Renal pelvis (tissue), 12 donors: ENCODE measurements at places on chromosomes 1 and 21. TPM values are rescaled to one million over a fixed set of nuclear protein-coding genes. Genes with fewer than 3 reads are reported as not detected.

The NHLH1 gene
- polyA plus RNA-seq = 0.26 TPM

The LGR6 gene
- 1.0 TPM for polyA plus RNA-seq

DNA sequence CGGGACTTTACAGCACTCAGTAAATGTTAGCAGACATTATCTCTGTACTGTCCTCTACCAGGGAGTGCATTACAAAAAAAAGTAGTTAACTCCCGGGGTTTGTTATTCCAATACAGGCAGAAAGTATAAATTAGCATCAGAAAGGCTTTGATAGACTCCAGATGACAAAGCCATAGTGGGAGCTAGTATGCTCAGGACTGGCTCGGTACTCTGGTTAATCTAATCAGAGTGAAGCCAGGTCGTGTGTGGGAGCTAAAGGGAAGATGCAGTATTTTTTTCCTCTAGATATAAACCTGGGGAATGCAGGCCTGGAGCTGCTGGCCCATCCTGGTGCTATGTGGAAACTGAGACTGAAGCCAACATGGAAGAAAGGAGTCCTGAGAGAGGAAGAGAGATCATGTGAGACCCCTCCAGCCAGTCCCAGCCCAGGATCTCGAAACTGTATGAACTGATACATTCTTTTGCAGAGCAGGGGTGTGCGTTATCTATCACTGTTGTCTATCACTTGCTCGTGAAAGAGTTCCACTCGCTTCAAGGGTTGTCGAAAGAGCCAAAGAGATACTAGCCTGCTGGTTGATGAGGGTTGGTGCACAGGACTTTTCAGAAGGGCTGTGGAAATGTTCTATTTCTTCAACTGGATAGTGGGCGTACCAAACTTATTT is 125.8 kb downstream of the PLPP3 start:
- DNase-seq = no peak

DNA sequence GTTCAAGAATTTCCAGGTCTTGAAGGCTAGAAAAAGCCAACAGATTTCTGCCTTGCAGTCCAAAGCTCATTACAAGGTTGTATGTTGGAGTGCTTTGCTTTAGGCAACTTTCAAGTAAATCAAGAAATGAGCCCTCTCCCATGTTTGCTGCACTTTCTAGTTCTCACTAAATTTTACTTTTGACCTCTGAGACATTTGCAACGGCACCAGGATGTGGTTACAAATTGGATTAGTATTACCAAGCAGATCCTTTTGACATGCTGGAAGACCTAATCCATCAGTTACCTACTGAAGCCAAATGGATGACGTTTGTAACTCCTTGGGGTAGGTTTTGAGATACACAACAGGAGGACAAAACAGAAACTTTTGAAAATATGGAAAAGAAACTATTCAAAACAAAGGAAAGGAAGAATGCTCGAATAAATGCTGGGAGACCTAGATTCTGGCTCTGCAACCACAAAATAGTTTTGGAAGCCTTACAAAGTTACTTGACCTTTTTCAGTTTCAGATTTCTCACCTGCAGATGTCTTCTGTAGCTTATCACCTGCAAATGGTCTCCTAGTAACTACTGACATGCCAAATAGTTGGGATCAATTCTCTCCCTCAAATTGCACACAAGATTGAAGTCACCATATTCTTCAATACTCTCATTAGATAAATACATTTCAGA is 251.7 kb upstream of the ADGRL2 start:
- DNase-seq = no peak

GRCh38 chr1:82478916-82479315 is 678.2 kb downstream of the ADGRL2 start:
- no peak for DNase-seq

GRCh38 chr1:87894062-87894461 is 565.4 kb downstream of the LMO4 start:
- no peak for DNase-seq

DNA sequence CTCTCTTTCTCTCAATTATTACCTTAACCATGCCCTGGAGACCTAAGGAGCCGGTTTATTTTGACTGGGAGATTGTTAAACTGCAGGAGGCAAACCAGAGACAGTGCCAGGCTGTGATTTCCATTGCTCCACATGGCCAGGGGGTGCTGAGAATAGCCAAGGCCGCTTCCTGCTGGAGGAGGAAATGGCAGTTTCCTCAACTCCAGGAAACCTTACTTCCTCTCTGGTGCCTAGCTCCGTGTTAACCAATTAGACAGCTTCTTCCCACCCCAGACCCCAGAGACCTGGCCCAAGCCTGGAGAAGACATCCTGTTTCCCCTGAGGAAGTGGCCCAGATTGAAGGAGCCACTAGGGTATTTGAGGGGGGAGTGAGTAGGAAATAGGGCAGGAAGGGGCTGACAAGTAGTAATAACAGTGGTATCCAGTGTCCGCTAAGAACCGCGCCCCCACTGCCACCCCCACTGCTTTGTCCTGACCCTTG is 161.2 kb downstream of the PLPP3 start:
- DNase-seq = no peak

GRCh38 chr1:60916199-60916598 is 166.2 kb upstream of the NFIA start:
- DNase-seq = no peak

- no peak for DNase-seq
Measured at GRCh38 chr1:205032508-205032907, 10.5 kb upstream of the CNTN2 start.
